ENCODE measurements at places on chromosomes 5 and 9. TPM values are rescaled to one million over a fixed set of nuclear protein-coding genes. Genes with fewer than 3 reads are reported as not detected.

Gene STING1
- total RNA-seq = 64.9 TPM

Gene BTNL9
- 0.19 TPM for total RNA-seq

Gene RLN2
- total RNA-seq = not detected

Gene ZNF354C
- total RNA-seq = 3.3 TPM

Gene UCK1
- total RNA-seq = 17.8 TPM

Gene ABCA1
- 32.9 TPM for total RNA-seq

Gene SPATA31D4
- not detected for total RNA-seq

Gene FBXW2
- total RNA-seq = 25.6 TPM

Gene ADGRD2
- total RNA-seq = not detected

Gene FANCC
- 3.6 TPM for total RNA-seq

Gene SH3TC2
- total RNA-seq = 0.24 TPM

Gene PBX3
- total RNA-seq = 16.4 TPM

Gene CSF1R
- 0.15 TPM for total RNA-seq

Gene FCN2
- total RNA-seq = not detected

Gene ROPN1L
- not detected for total RNA-seq

Gene GADD45G
- 1.6 TPM for total RNA-seq

Gene CARTPT
- not detected for total RNA-seq

Gene GABRA6
- total RNA-seq = not detected

Gene NPDC1
- total RNA-seq = 58.8 TPM

Gene C5
- 3.9 TPM for total RNA-seq

Gene ADCY2
- not detected for total RNA-seq
